Activated CD8-positive, alpha-beta memory T cell treated with anti-CD3 and anti-CD28 coated beads for 4 hours (primary cell): ENCODE measurements at places on chromosomes 11 and 22.

DNA sequence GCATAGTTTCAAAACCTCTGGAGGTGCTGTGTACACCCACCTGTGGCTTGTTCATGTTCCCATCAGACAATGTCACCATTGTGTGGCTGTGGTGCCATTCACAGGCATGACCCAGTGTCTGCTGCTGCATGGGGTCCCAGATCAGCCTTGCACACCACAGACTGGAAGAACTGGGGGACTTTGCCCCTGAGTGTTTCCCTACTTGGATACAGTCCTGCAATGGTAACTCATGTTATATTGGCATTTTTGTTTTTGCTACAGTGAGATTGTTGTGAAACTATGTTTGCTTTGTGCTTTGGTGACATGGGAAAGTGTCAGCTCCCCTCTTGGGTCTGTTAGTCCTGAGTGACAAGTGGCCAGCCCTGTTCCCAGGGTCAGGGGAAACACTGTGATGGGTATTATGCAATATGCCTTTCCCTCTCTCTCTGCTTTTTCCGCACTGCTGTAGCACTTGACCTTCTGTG lies 108.8 kb downstream of the NAV2 start:
- no peak for DNase-seq

GRCh38 chr11:67372993-67373647 lies at the start of gene CLCF1:
Gene CLCF1 (minus strand): TSS chr11:67373598. CDS start chr11:67373539, 59 bp downstream.
- DNase-seq = no peak

GRCh38 chr11:20031155-20032001 lies 128.9 kb downstream of the DBX1 start:
- no peak for DNase-seq

GRCh38 chr11:122808478-122808869 lies 29.8 kb upstream of the CRTAM start:
- no peak for DNase-seq

DNA sequence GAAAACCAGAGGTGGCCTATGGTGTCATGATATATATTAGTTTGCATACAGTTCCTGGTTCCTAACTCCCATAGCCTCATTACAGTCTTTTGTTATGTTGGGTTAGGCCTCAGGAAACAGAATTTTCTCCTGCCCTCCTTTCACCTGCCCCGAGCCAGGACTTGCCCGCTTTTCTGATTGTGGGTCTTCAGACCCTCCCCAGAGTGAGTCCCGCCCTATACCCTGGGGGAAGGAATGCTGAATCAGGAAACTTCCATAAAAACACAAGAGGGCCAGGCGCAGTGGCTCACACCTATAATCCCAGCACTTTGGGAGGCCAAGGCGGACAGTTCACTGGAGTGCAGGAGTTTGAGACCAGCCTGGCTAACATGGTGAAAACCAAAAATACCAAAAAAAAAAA lies 70.9 kb downstream of the SLC35F2 start:
- no peak for DNase-seq

DNA sequence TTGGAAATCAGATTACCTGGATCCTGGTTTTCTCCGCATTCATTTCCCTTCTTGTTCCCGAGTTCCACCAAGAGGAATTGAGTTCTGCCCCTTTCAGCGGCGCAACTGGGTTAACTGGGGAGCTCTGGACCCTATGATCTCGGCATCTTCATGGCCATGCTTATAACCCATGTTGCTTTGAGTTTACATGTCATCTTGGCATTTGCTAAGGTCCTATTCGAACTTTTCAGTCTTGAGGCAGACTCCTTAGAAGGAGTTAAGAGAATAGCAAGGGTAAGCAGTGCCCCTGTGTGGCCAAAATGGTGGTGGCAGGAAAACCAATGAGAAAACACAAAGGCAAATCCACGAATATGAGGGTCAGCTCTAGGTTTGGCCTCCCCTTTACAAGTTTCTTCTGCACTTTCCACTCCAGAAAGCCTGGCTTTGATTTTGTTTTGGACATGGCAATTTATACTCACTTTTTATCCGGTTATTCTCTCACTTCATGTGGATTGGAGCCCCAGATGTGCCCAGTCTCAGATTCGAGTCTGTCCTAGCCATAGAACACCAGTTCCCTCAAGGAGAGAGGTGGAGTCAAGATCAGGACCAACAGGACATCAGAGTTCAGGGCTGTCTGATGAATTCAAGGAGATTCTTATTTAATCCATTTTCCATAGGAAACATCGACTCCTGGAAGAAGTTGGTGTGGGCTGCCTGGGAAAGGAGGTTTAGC lies 55.3 kb upstream of the FBXO3 start:
- DNase-seq = peak; percentile 8

DNA sequence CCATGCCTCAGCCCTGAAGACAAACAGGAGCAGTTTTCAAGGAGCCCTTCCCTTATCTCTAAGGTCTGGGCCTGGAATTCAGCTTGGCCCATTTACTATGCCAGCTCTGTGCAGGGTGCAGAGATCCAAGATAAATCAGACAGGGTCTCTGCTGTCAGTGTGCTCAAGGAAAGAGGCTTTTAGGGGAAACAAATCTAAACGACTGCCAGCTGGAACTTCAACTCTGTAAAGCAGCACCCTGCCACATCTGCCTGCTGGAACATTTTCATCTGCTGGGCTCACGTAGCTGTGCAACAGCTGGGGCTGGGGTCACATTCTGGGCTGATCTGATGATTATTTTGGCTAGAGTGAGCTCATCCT lies 19.8 kb upstream of the EHF start:
- DNase-seq = no peak

- no peak for DNase-seq
Measured at GRCh38 chr22:33806191-33806590, 114.1 kb downstream of the LARGE1 start.

DNA sequence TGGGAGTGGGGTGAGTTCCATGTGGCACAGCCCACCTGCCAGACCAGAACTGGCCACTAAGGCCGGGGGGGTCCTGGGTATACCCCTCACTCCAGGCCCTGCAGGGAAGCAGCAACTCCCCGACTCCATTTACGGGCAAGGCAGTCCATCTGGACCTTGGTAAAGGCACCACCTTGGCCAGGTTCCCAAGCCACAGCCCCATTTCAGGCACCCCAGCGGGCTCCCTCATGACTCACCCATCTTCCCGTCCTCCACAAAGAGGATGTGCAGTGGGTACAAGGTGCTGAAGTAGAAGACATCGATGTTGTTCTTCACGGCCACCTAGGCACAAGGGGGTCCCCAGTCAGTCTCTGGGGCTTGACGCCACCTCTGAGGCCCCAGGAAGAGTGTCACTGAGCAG lies 15.7 kb upstream of the RASL10A start:
- DNase-seq = no peak

DNA sequence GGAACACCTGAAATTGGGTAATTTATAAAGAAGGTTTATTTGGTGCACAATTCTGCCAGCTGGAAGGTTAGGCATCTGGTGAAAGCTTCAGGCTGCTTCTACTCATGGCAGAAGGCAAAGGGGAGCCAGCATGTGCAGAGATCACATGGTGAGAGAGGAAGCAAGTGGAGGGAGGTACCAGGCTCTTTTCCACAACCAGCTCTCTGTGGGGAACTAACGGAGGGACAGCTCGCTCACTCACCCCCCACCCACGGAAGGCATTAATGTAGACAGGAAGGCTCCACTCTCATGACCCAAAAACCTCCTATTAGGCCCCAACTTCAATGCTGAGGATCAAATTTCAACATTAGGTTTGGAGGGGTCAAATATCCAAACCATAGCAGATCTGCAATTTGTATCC lies 75.6 kb upstream of the ARHGAP32 start:
- no peak for DNase-seq

GRCh38 chr11:18277565-18278271 lies 11.7 kb downstream of the SAA1 start:
- no peak for DNase-seq

DNA sequence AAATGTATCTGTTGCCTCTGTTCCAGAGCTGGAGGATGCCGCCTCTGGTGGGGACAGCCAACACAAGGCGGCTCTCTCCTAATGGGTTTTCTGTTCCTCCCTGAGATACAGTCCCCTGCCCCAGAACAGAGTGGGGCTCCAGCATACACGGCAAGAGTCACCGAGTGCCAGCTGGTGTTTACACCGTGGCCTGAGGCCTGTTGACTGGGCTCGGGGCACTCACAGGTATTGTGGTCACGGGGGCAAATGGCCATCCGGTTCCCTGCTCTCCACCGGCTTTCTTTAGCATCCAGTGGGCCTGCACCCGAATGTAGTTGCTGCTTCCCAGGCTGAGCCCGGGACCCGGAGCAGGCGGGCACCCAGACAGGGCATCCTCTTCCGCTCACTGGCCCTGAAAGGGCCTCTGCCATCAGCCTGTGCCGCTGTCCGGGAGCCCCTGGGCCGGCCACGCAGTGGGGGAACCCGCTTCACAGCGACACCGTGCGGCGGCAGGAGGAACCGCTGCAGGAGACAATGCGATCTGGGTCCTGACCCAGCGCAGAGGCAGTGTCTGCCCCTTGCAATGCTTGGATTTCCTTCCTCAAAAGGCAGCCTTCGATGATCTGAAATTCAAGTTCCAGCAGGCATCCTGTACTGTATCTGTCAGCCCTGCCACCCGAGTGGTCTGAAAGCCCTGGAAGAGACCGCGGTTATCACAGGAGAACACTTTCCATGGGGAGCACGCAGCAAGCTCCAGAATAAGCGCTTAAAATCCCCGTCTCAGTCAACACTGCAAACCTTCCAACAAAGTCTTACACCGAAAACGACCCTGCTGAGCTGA lies 859 bp upstream of the KRTAP5-5 start:
- peak; percentile 28 for DNase-seq

GRCh38 chr11:11230802-11231562 lies 122.1 kb downstream of the CSNK2A3 start:
- no peak for DNase-seq

- no peak for DNase-seq
Measured at GRCh38 chr11:113562981-113563461, 87.8 kb upstream of the DRD2 start.

GRCh38 chr11:70278994-70279393 lies 8.5 kb downstream of the PPFIA1 start:
- DNase-seq = no peak

GRCh38 chr11:10990637-10991193 lies 132.9 kb upstream of the ZBED5 start:
- DNase-seq = no peak

DNA sequence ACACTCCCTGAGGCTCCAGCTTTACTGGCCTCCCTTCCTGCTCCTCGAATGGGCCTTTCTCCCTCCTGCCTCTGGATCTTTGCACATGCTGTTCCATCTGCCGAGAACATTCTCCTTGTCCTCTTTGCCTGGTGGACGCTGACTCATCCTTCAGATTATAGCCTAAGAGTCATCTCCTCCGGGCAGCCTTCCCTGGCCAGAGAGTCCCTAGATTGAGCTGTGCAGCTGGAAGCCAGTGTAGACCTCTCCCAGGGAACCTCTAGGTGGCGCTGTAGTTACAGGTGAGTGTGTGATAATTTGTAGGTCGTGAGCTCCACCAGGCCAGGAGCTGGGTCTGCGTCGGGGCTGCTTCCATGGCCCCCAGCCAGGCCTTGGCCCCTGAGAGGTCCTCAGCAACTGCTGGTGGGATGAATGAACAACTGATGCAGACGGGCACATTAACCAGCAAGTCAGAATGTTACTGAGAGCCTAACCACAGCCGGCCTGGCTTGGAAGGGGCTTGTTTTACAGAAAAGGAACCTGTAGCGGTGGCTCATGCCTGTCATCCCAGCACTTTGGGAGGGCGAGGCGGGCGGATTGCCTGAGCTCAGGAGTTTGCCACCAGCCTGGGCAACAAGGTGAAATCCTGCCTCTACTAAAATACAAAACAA lies 8.7 kb downstream of the PNPLA5 start:
- no peak for DNase-seq

DNA sequence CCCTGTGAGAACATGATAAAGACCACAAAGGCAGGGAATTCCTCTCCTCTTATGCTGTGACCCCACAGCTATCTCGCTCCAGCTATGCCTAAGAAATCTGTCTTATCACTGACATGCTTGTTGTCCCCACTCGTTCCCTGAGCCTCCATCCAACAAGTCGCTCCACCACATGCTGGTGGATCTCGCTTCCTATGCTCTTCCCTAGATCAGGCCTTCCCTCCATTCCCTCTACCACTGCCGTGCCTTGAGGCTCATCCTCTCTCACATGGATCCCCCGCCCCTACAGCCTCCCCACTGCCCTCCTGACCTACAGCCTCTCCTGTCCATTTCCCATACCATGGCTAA lies 1.4 kb upstream of the DGAT2 start:
- no peak for DNase-seq

- no peak for DNase-seq
Measured at GRCh38 chr11:119671561-119672015, 57.4 kb downstream of the NECTIN1 start.

- no peak for DNase-seq
Measured at GRCh38 chr11:120556797-120557196, 45.2 kb downstream of the GRIK4 start.

- no peak for DNase-seq
Measured at GRCh38 chr22:49627217-49628181, 200.2 kb downstream of the BRD1 start.

DNA sequence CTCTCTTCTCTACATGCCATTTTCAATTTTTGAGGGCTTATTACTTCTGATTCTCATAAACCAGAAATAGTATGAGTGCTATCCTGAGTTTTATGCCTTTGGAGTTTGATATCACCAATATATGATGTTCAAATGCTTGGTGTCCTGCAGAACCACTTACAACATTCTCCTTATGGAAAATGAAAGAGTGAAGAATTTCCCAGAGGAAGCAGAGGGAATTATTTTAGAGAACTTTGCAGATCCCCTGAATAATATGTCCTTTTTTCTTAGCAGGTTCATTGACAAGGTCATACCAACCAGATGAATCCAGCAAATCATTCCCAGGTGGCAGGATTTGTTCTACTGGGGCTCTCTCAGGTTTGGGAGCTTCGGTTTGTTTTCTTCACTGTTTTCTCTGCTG lies at the start of gene OR4D5:
OR4D5 (plus strand) TSS at position 301 of the 400 bp plus-strand sequence; CDS start at position 301, 0 bp downstream.
- no peak for DNase-seq

GRCh38 chr22:43435851-43436811 lies 24.3 kb downstream of the MPPED1 start:
- no peak for DNase-seq

DNA sequence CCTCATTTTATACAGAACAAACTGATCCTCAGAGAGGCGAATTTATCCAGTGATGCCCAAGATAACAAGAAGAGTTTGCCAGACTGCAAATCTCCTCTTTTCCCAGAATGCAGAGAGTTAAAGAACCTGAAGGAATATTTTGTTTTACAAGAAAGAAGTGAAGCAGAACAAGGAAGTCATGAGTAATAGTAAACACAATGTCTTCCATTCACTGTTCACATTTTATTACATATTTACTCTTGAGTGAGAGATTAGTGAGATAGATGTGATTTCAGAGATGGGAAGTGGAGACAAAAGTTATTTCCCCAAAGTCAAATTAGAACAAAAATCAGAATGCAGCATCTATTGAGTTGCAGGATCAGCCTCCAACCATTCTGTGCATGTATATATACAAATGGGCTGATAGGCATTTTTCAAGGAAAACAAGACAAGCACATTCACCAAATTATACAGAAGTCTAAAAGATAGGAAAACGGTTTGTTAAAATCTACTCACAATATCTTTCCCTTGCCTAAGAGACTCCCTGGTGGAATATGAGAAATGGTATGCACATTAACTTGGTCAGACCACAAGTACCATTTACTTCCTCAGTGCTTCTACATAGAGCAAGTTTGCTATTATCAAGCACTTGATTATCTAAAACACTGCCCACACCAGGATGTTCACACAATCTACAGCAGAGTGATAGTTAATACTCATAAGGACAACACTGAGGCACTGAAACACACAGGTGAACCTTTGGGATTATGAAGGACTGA lies 12.0 kb downstream of the GUCY1A2 start:
- DNase-seq = no peak

- DNase-seq = no peak
Measured at GRCh38 chr11:62444236-62444833, 25.5 kb downstream of the SCGB1A1 start.

GRCh38 chr11:68128682-68129327 lies 7.6 kb upstream of the CHKA start:
- no peak for DNase-seq
